ENCODE measurements at places on chromosomes 6 and 20.

- no peak for DNase-seq
Observed at GRCh38 chr20:31667315-31668285, 29.9 kb downstream of the COX4I2 start.

GRCh38 chr20:9294041-9294440 lies 220.3 kb upstream of the LAMP5 start:
- DNase-seq = no peak

- DNase-seq = no peak
Observed at GRCh38 chr20:24995741-24996448, 3.3 kb upstream of the APMAP start.

GRCh38 chr20:36318166-36318565 lies 12.0 kb downstream of the DLGAP4 start:
- DNase-seq = no peak

- no peak for DNase-seq
Observed at GRCh38 chr6:126035764-126036163, 49.4 kb downstream of the TRMT11 start.

GRCh38 chr20:61765081-61765870 lies 300.4 kb downstream of the TAF4 start:
- no peak for DNase-seq

- DNase-seq = no peak
Observed at GRCh38 chr20:60209048-60209447, 250.8 kb downstream of the CDH26 start.

DNA sequence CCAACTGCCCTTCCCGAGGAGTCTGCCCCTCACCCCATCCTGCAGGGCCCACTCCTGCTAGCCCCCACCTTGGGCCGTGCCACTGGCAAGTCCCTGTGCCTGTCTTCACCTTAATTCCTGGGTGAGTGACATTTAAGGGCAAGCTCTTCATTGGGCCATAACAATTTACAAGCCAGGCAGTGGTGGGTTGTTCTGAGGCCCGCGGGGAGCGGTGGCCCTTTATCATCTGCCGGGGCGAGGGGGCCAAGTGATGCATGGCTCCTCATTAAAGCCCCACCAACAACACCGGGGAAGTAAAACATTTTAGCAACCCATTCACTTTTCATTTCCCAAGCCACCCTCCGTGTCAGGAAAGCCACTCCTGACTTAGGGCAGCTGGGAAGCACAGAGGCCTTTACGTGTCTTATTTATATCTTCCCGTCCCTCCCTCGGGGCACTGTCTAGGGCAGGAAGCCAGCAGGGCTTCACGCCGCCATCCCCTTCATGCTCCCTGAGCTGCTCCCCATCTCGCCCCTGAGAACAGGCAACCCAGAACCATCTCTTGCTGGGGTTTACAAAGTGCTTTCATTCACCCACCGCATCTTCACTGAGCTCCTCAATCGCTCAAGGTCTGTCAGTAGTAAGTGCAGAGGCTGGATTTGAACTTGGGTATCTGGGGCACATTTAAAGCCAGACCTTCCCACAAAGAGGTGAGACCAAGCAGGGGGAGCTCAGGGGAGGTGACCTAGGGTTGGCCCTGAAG lies 55.5 kb upstream of the CCDC167 start:
- DNase-seq = no peak

DNA sequence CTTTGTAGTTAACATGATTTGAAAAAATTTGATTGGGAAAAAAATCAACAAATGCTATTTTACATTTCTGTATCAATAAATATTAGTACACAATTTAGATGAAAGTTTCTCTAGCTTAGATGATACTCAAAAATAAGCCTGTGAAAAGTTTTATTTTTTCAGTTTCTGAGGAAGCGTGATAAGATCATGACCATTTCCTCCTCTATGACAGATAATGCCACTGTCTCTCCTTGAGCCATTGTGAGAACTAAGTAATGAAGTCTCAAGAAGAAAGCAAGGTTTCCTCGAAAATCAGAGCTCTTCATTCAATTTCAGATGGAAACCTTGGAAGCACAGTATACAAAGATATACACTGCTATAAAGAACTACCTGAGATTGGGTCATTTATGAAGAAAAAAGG lies 395.0 kb downstream of the HDGFL1 start:
- no peak for DNase-seq

GRCh38 chr20:33013701-33014326 lies 6.3 kb downstream of the BPIFB2 start:
- DNase-seq = no peak

DNA sequence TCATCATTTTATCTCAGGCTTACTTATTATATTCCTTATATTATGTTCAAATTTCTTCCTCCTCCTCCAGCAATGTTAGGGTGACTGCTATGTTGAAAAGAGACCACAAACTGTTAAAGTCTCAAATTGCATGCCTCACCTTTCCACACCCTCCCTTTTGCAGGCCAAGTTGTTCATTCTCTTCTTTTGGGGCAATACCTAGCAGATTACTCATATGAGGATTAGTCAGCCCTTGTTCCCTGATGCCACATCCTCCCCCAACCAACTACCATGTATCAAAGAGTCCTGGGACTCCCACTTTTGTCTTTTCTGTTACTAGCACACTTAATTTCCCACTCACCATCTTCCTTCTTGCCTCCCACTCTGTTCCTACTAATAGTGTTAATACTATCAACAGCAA lies 434.7 kb downstream of the BCKDHB start:
- no peak for DNase-seq

Data from activated T-cell treated with anti-CD3 and anti-CD28 coated beads for 1 hour (primary cell).